ENCODE measurements at places on chromosomes 4 and X.

- DNase-seq: no peak
These were observed 55.9 kb downstream of the TRIM2 start for GRCh38 chr4:153260132-153260531.

DNA sequence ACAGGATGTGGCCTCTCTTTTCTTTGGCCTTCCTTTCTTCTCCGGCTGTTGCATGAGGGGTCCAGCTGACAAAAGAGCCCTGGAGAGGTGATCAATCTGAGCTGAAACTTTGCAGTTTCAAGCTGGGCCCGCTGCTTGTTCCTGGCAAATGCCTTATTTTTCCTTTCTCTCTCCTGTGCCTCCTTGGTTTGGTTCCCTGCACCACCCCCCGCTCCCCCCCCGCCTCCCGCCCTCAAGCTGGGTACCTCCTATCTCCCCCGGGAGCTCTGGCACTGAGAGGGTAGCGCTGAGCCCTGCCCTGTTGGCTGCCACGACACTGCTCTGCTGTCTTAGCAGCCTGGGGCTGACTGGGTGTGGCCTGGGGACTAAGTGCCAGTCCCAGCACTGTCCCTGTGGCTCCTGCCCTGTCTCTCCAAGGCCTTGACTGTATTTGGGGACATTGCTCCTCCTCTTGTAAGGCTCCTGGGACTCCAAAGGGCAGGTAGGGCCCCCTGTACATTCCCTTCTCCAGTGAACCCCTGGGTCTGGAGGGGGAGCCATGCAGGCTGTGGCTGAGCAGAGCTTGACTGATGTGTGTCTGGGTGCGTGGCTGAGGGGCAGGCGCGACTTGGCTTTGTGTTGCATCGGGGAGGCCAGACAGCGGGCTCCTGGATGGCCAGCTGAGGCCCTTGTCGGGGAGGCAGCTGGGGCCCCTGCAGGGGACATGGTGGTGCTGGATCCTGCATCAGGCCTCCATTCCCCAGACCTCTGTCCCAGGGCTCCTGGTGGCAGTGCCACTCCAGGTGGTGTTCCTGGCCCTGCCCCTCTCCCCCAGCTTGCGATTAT lies 1.1 kb downstream of the PLXNA3 start:
- no peak for DNase-seq

DNA sequence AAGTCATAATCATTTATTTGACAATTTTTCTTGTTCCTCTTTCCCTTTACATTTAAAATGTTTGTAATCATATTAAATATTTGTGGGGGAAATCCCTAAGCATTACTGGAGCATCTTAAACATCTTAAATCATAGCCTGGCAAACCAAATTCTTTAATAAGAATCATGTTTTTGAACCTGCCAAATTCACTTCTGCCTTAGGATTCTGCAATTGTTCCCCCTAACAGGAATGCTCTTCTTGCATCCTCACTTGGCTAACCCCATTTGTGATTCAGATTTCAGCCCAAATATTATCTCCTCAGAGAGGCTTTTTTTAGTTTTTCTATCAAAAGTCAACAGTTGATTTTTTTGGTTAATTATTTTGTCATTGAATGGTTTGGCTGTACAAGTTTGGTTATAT lies 241.1 kb downstream of the MAPK10 start:
- DNase-seq: no peak

- no peak for DNase-seq
These were observed 2.0 kb downstream of the TMEM165 start for GRCh38 chr4:55397520-55398321.

- DNase-seq: no peak
These were observed 2.1 kb downstream of the UCHL1 start for GRCh38 chr4:41258783-41259182.

DNA sequence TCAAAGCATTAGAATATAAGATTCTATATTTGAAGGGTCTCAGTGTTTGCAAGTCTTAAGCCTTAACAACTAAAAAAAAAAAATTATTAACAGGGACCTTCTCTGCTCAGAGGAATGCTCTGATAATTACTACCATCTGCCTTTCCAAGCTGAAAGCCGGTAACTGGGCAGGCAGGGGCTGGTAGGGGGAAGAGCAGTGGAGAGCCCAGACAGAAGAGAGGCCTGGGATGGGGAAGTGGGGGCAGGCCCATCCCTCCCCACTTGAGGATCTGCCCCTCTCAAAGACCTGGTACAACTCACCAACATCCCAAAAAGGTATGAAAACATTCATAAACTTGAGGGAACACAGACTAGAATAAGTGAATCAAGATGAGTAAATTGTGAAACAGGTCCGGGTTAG lies 113.9 kb downstream of the QDPR start:
- DNase-seq: no peak

GRCh38 chr4:60201052-60201673 lies 999.0 kb upstream of the ADGRL3 start:
- DNase-seq: no peak

DNA sequence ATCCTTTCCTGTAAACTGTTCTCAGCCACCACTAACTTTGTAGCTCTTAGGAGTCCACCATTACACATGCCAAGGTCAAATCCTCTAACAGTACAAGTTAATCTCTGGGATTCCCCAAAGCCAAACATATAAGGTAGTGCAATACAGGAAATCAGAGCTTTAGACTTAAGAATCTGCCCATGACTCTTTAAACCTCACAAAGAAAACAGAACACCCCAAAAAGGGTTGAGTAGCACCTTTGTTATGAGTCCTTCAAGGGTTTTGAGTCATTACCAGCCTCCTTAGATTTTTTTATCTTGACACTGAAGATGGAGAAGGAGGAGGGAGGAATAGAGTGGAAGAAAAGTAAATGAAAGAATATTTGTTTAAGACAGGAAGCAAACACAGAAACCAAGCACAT lies 243.9 kb upstream of the SPANXN1 start:
- DNase-seq: no peak

GRCh38 chr4:185508181-185508580 lies 27.1 kb downstream of the PDLIM3 start:
- DNase-seq: no peak

DNA sequence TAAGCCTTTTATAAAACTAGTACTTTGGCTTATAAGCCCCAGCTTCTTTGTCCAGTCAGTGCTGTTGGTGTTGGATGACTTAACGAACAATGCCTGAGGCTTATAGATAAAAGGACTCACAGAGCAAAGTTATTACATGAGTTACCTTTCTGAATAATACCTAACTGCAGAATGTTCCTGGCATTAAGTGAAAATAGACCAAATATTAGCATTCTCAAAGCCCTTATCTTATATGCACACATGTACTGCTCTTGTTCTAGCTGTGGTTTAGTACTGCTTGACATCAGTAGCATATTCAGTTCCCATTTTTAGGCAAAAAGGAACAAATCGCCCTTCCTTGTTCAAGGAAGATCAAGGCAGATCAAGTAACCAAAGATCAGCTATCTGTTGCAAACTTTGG lies 131.6 kb downstream of the ZNF330 start:
- no peak for DNase-seq

- DNase-seq: no peak
These were observed 395 bp downstream of the RAB28 start for GRCh38 chr4:13483768-13484121.

DNA sequence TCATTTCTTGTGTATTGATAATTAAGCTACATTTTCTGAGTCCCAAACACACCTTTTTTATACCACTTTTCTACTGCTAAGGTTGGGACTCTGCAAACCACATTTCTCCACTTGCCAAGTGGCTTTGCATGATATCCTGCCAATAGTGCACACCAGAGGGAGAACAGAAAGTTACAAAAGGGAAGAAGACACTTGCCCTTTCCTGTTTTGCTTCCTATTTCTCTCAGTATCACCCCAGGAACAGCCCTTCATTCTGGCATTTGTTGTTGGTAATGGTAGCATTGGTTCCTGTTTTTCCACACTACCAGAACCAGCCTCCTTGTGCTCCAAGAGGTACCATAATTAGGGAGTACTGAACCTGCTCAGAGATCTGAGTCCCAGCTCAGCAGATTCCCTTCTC lies 87.1 kb downstream of the HDX start:
- no peak for DNase-seq

GRCh38 chr4:74670583-74670982 lies 123.7 kb downstream of the BTC start:
- no peak for DNase-seq

GRCh38 chr4:26737385-26737784 lies 123.3 kb upstream of the STIM2 start:
- no peak for DNase-seq

GRCh38 chr4:15658136-15658770 lies 3.1 kb upstream of the FBXL5 start:
- DNase-seq: no peak

GRCh38 chrX:7139202-7140081 lies 8.1 kb upstream of the STS start:
- no peak for DNase-seq
